ENCODE measurements at places on chromosomes 16 and 17.

- DNase-seq: no peak
Observed at GRCh38 chr16:24999856-25000461, 15.2 kb downstream of the ARHGAP17 start.

DNA sequence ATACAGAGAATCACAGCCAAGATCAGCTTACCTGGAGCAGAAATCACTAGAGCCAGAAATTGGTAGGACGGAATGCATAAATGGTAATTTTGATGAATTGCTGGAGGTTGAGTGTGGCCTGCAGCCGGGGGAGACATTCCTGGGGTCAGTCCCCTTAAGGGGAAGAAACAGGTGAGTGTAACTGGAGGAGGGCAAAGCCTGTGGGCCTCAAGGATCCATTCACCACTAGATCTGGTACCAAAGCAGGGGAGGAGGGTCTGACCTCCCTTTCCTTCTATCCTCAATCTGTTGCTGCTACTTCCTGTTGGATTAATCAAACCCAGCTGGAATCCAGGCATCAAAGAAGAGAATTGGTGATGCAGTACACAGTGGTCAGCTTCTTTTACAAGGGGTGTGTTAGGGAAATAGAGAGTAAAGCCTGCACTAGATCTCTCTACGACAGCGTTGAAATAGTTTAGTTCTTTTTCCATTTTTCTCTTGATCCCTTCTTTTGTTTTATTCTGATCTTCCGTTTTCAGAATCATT, 8.6 kb upstream of the ABCA9 start:
- no peak for DNase-seq

GRCh38 chr17:51166987-51167931, 1.0 kb downstream of the NME2 start:
- DNase-seq: peak; percentile 62

- no peak for DNase-seq
Observed at GRCh38 chr17:42920922-42921321, 20.3 kb downstream of the G6PC1 start.

DNA sequence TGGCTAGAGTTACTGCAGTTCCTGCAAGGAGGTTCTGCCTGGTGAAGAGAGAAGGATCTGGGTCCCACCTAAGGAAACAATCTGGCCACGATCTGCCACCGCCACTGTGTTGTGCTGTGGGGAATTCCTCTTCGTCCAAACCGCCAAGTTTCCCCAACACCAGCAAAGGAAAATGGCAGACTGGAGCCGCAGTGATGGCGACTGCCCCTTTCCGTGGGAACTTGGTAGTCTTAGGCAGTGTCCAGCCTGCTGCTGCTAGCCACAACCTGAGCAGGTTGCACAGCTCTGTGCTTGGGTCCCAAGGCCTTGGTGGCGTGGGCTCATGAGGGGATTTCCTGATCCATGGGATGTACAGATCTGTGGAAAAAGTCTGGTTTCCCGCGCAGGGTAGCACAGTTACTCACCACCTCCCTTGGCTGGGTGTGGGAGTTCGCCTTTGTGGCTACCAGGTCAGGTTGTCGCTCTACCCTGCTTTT, 28.6 kb downstream of the NFATC3 start:
- no peak for DNase-seq

- DNase-seq: no peak
Observed at GRCh38 chr17:28488533-28489276, 15.3 kb downstream of the SLC13A2 start.

DNA sequence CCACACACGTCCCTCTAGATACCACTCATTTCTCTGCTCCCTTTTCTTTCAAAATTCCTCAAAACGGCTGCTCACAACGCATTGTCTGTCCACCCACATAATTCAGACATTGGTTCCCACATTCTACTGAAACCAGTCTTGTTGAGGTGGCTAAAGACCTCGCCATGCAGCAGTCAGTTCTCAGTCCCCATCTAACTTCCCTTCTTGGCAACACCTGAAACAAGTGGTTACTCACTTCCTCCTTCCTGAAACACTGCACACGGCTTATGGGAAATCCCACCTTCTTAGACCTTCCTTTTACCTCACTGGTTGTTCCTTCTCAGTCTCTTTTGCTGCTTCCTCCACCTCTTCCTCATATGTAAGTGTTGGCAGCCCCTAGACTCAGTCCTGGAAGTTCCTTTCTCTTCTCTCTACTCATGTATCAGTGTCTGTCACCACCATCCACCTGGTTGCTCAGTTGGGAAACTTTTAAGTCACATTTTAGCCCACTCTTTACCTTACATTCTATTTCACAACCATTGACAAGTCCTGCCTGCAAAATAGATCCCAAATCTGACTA, 277.1 kb downstream of the CEP112 start:
- no peak for DNase-seq

GRCh38 chr17:48624544-48625494, 1.3 kb downstream of the HOXB9 start:
- no peak for DNase-seq

DNA sequence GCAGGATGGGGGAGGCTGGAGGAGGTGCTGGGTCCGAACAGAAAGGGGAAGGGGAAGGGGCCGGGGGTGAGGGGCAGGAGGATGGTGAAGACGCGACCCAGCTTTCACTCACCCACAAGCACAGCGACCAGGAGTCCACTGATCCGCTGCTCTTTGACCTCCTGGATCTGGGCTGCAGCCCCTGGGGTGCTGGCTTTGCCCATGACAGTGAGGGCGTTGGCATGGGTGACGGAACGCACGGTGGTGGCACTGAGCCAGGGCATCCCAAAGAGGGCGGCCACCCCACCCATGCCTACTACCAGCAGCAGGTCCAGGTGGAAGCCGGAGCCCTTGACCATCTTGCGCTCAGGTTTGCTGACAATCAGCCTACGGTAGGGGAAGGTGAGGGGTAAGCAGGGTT, 14.9 kb downstream of the SLC4A1 start:
- DNase-seq: no peak

Measured in stimulated activated CD8-positive, alpha-beta memory T cell treated with anti-CD3 and anti-CD28 coated beads, Interleukin-7, amount 100 ng/mL, for 24 hours (primary cell).